ENCODE measurements at places on chromosomes 1 and 21.
A peak's percentile ranks its signal among the peaks of the same experiment; 100 is the strongest.

- no peak for DNase-seq
Observed at GRCh38 chr1:40822890-40823289, 39.3 kb downstream of the CITED4 start.

DNA sequence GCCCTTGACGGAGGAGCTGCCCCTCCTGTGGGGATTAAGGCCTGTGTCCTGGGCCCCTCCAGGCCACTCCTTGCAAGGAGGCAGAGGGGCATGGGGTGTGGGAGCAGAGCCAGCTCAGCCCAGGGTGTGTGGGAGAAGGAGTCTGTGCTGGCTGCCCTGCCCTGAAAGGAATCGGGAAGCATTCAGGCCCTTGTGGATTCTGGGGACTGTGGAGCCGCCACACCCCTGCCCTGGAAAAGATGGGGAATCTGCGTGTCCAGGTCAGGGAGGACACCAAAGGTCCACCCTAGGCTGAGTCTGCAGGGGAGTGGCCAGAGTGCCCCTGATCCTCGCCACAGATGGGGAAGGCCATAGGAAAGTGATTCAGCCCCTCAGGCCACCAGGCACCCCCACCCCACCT is 16.5 kb upstream of the PRDM16 start:
- no peak for DNase-seq

GRCh38 chr1:159170639-159171038 is 776 bp upstream of the CADM3 start:
- DNase-seq, result no peak

DNA sequence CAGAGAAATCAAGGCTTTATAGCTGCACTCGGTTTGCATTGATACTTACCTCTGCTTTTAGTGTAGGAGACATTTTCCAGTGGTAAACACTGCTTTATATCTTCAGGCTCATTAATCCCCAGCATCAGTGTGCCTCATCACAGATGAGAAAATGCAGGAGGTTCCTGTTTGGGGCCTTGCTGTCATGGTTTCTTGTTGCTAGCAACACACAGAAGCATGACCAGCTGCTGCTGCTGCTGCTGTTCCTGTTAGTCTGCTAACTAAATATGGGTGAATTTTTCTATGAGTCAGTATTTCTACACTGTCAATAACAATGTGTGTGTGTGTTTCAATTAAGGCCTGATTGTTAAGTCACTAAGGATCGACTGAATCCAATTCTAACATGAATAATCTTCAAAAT is 85.8 kb upstream of the RGS1 start:
- DNase-seq, result peak; percentile 40

DNA sequence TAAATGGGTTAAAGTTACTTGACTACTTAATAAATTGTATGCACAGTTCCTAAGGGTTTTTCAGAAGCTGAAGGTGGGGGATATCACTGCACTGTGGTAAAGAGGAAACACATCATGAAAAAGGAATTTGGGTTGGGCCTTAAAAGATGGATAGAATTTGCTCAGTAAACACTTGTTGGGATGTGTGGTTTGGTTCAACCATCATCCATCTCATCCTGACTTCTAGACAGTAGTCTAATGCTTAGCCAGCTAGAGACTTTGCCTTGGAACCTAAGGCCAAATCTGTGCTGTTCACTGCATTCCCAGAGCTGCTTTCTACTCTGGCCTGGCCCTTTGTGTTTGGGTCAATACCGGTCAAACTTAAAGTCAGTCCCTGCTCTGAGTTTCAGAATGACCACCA is 30.6 kb downstream of the LY9 start:
- no peak for DNase-seq

- DNase-seq, result no peak
Observed at GRCh38 chr21:39686646-39687468, 58.1 kb upstream of the IGSF5 start.

GRCh38 chr1:50328552-50328951 is 94.7 kb downstream of the DMRTA2 start:
- no peak for DNase-seq

DNA sequence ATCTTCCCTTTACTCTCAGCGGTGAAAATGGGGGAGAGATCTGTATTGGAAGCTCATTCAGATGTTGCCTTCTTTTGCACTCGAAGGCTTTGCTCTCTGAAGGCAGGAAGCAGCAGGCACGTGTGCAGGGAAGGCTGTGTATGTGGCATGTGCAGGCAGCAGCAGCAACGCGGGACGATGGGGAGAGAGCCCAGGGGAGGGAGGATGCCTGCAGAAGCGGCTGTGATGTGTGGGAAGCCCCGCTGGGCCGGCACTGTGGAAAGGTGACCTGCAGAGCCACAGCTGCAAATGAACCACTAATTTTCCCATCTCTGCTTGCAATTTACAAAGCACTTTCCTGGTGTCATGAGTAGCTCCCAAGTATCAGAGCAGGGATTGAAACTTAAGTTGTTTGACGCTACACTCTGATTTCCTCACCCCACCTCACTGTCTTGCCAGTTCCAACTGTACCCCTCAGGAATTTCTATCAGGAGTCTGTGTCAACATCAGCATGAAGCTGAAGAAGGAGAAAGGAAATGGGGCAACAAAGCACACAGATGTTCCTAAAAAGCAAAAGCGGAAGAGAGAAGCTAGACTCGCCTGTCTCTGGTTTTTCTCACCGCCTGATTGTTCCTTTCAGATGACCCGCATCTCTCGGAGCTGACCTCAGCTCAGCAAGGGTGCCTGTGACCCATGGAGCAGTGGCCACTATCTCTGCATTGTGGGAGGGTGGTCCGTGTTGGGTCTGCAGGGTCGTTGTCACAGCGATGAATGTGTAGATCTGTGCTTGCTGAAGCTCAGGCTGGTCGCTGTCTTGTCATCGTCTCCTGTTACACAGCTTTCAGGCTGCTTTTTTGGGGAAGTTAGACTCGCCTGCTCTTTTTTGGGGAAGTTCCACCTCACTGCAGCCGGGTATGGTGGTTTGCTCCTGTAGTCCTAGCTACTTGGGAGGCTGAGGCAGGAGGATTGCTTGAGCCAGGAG is 156.1 kb downstream of the KIF26B start:
- DNase-seq, result peak; percentile 46

DNA sequence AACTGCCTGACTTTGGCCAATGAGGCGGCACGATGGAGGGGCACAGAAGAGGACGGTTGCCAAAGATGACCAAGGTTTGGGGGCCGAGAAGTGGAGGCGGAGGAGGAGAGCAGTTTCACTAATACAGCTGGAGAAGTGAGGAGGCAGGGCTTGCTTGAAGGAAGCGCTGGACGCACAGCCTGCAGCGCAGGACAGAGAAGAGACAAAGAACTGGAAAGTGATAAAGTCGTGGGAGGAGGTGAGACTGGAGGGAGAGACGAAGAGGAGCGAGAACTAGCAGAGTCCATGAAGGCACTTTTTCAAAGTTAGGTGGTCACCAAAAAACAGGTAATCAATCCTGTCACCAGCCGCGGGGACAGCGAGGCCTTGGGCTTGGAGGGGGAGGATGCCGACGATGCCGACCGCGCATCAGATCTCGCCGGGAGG is 771 bp downstream of the PACC1 start:
- no peak for DNase-seq

DNA sequence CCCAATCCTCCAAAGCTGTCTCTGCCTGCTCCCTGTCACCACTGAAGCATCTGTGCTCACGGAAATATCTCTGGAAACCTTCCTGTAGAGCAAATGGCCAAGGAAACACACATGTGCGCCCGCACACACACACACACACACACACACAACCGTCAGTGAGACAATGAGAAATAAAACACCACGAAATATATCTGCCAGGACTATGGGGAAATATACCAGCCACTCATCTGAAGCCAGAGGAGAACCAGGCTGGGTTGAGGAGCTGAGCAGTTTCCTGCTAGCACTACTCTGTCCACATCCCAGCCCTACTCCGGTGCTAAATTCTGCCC is 25.1 kb upstream of the PLXNA2 start:
- DNase-seq, result no peak

Data from CD4-positive, alpha-beta T cell treated with Interleukin-1 beta for 1 hour (primary cell).